Muscle of leg (tissue), 16 donors: ENCODE measurements at places on chromosomes 4 and X.
A peak's percentile ranks its signal among the peaks of the same experiment; 100 is the strongest.

- DNase-seq = no peak
Measured at GRCh38 chr4:185276036-185276435, 66.6 kb downstream of the SNX25 start.

DNA sequence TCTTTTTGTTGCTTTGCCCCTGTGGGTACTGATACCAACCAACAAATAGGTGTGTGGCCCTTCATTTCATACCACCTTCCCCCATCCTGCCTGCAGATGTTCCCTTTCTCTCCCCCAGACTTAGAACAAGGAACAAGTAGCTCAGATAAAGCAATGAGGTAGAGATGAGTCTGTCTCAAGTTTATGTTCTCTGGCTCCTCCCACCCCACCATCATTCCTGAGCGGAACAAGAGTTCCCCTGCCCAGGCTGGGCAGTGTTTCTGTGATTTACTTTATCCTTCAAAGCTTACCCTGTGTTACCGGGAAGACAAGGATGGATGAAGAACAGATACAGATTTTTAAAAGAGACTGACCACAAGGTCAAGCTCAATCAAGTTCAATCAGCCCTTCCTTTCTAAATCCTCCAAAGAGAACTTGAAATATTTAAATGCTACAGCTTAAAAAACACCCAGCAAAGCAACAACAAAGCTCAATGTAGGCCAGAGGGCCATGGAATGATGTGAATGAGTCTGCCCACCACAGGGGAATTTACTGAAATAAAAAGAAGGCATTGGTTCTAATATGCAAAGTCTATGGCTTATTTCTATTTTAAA, 80.1 kb upstream of the UCP1 start:
- no peak for DNase-seq

DNA sequence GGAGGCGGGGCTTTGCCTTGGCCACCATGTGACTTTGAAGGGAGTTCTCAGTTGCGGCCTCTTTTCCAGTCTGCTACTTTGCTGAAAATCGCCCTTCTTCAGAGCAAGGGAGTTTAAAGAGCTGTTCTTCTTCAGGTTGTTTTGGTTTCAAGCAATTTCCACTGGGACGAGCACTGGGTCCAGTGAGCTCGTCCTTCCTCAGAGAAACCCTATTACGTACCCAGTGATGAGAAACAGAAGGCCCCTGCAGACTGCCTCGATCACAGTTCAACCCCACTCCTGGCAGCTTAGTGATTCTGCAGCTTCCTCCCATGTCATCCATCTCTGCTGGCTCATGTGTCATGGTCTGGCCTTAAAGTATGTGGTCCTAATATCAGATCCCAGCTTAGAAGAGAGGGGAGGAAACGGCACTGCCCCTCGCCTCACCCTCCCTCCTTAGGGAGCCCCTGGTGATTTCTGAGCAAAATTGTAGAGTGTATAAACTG, 7.8 kb upstream of the FAM149A start:
- no peak for DNase-seq

GRCh38 chr4:154415313-154415712, 76.3 kb downstream of the DCHS2 start:
- DNase-seq = peak; percentile 15

DNA sequence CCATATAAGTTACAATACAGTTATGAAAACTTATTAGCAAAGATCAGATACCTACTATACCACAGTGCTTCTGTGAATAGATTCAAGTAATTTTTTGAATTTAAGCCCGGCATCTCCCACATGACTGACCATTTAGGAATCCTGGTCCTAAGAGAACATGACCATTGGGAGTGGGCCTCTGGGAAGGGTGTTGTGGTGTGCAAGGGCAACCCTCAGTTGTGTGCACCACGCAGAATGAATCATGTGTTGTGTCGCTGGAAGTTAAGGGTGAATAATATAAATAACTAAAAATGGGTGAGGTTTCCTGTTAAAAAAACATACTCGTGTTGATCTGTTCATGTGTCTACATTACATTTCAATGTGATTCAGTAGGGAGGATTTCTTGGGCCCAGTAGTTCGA, 15.5 kb downstream of the CPE start:
- no peak for DNase-seq
